Stimulated activated CD8-positive, alpha-beta memory T cell treated with anti-CD3 and anti-CD28 coated beads, Interleukin-15, amount 100 ng/mL, for 4 hours (primary cell): ENCODE measurements at places on chromosomes 11 and 22.

GRCh38 chr11:77003963-77004362 lies 30.2 kb upstream of the B3GNT6 start:
- no peak for DNase-seq

DNA sequence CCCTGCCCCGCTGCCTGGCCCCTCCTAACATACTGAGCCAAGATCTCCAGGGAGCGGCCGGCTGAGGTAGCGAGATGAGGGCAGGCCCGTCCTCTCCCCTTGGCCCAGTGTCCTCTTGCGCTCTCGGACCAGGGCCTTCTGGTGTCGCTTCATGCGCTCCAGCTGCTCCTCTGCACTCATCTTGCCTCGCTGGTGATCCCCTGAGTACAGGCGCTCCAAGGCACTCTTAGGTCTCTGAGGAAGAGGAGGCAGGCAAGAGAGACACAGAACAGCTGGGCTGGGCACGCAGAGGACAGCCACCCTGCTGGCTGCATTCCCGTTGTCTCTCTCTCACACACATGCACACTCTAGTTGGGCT lies 50.6 kb downstream of the C11orf58 start:
- no peak for DNase-seq

- no peak for DNase-seq
Observed at GRCh38 chr11:71962428-71963038, 33.7 kb downstream of the RNF121 start.

GRCh38 chr11:94731880-94732601 lies 36.1 kb upstream of the AMOTL1 start:
- no peak for DNase-seq

DNA sequence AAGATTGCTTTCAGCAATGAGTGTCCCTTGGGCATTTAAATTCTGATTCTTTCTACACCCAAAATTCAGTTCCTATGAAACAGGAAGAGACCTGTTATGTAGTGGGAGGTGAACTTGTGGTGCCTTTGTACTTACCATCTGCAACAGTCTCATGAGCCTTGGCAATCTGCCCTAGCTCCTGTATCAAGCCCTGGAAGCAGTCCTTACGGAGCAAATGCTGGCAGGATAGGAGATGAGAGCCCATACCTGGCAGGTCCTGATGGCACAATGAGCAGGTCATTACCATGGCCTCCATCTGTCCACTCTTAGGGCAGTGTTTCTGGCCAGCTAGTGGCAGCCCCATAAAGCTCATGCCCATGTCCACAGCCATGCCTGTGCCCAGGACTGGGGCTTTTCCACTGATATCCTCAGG lies 10.8 kb downstream of the TRIM66 start:
- DNase-seq = no peak

DNA sequence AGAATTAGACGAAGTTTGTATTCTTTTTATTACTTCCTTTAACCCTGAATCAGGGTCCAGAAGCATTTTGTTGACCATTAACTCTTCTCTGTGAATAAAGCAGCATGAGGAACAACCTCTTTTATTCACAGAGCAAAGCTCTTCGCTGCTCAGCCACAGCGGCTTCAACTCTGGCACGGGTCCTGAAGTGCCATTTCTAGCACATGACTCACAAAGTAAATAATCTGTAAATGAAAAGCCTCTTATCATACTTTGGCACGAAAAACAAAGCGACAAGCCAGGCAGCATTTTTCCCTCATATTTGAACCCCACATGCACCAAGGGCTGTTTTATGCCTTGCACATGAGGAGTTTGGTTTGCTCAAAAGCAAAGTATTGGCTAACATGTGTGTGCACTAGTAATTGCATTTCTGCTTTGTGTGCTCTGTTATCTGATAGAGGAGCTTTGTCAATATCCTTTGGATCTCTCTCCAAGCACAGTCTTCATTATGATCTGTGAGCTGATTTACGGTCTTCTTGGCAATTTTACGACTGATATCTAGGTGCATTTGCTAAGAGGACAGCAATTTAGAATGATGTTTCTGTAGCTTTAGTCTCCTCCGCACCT lies 33.0 kb upstream of the APOBEC3A start:
- no peak for DNase-seq

DNA sequence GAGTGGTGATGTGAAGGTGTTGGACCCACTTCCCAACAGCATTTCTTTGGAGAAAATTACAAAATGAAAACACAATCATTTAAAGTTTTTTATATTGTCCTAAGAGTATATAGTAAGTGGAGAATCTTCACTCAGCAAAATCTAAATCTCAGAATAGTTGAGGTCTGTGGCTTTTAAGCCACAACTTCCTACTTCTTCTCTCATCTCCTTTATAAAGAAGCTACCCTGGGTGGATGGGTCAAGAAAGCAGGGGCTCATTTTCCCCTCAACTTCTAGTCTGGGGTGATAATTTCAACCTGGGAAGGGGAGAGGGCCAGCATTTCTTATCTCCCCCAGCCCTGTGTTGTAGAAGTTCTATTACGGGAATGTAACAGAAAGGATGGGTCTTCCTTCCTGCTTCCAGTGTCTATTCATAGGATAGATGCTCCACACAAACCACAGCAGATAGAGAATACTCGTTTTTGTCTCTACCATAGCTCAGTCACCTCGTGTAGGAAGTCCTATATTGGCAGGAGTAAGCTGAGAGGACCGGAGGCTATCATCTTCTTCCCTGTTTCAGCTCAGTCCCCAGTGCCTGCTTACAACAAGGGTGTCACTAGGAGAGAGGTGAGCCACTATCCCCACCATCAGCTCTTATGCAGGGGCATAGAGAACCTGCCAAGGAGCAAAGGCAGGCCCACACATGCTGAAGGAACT lies 341.5 kb downstream of the CASP12 start:
- no peak for DNase-seq

- no peak for DNase-seq
Observed at GRCh38 chr11:106369224-106369623, 291.8 kb downstream of the AASDHPPT start.

DNA sequence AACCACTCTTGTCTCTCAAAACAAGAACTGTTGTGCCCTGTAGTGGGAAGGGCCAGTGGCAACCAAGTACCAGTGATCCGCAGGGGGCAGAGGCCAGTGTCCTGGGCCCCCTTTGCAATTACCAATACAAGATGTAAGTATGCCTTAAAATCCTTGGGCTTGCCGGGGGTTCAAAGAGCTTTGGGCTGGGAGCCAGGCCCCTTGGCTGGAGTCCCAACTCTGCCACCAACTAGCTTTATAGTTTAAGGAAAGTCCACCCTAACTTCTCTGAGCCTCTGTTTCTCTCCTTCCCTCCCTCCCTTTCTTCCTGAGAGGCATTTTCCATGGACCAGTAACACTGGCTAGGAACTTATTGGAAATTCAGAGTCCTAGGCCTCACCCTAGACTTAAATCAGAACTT lies 15.5 kb downstream of the CLMP start:
- DNase-seq = no peak

DNA sequence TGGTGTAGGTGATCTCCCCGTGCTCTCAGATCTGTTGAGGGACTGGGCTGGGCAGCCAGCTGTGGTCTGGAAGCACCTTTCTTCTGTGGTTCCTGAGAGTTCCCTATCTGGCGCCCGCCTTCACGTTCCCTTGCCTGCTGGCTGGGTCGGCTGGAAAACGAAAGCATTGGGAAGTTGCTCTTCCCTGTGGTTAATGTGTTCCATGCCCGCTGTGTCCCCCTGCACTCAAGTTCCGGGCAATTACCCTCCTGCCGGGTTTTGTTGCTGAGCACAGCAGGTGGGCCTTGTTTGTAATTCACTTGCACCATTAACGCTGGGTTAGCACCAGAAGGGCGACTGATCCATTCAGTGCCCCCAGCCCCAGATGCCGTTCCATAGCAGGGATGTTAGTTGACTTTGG lies 134.1 kb downstream of the GRIK4 start:
- no peak for DNase-seq

DNA sequence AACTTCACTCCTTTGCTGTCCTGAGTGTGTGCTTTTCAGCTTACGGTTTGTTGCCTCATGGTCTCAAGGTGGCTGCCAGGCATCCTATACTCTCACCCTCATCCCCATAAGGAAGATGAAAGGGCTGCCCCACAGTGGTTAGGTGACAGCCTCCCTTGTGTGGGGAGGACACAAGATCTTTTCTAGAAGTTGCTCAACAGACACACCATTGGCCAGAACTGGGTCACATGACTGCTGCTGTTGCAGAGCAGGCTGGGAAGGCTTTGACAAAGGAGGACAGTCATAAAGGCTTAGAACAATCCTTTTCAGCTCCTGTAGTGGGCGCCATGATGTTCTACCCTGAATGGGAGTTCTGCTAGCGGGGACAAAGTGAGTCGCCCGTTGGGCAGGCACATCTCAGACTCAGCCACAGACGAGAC lies 69.7 kb upstream of the RASD2 start:
- DNase-seq = no peak

DNA sequence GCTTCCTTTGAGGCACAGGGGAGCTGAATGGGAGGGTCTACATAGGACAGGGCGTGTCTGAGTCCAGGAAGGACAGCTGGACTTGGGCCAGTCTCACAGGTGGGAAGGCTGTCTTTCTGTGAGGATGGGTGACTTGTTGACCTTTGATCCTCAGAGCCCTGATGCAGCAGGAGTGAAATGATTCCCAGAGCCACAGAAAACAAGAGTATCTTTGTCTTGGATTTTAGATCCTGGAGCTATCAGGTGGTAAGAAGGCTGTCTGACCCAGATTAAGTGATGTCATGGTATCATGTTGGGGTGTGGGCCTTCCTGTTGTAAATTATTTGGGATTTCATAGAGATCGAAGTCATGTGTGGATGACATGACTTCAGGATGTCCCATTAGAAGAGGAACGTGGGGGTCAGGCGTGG lies 15.0 kb downstream of the PTPRJ start:
- no peak for DNase-seq

DNA sequence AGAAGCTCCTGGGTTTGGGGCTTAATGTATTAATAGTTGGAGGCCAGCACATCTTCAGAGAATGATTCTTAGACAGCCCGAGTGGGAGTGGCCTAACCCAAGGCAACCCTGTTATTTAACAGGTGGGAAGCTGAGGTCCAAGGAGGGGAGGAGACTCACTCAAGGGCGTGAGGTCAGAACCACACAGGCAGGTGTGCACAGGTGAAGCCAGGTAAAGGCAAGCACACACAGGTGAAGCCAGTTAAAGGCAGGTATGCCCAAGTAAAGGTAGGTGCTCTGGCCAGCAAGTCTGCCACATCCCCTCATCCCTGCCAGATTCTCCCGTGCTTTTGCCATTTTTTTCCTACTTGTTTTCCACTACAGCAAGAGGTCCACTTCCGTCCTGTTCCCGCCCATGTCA lies 2.9 kb upstream of the SHANK2 start:
- no peak for DNase-seq
